ENCODE measurements at places on chromosomes 6 and 20.

DNA sequence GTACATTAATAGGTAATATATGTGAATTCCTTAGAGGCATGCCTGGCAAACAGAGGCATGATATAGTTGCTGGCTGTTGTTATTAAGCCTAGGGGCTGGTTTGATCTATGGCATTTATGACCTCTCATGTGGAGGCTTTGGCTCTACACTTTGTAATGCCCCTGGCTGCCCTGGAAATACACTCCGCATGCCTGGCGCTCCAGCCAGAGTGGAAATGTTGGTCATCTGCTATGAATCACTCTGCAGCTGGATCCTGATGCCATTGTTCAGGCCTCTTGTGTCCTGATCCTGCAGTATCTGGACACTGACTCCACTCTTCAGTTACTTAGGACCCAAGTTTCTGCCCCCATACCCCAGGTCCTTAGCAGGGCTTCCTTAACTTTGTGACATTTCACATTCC is 200.5 kb upstream of the PCSK2 start:
- no peak for DNase-seq

DNA sequence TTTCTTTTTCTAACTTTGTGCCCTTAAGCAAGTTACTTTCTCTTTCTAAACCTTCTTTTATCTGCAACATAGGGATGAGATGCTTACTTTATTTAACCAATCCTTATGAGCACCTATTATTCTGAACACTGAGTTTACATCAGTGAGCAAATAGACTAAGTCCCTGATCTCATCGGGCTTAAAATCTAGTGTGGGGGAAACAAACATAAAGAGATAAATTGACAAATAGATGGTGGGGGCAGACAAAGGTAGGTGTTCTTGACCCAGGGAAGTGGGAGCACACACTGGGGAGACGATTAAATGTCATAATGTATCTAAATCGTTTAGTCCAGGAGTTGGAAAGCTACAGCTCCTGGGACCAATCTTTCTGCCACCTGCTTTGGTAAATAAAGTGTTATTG is 129.6 kb downstream of the TFAP2C start:
- DNase-seq, result no peak

- DNase-seq, result no peak
Observed at GRCh38 chr6:21707524-21708319, 114.2 kb downstream of the SOX4 start.

DNA sequence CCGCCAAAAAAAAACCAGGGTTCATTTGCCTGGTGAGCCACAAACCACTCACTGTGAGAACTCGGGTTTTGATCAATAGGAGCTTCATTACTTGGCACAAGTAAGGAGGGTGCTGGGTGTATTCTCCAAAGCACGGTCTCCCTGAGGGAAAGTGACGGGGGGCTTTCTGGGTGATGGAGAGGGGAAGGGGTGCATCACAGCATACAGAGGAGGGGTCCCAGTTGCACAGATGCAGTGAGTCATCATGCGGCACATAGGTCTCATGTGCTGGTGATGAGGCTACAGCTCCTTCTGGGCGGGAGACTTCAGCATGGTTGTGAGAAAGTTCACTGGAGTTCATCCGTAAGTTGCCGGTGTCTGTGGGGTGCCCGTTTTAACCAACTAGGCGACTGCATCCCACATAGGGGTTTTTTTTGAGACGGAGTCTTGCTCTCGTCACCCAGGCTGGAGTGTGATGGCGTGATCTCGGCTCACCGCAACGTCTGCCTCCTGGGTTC is 36.2 kb downstream of the SUN5 start:
- no peak for DNase-seq

DNA sequence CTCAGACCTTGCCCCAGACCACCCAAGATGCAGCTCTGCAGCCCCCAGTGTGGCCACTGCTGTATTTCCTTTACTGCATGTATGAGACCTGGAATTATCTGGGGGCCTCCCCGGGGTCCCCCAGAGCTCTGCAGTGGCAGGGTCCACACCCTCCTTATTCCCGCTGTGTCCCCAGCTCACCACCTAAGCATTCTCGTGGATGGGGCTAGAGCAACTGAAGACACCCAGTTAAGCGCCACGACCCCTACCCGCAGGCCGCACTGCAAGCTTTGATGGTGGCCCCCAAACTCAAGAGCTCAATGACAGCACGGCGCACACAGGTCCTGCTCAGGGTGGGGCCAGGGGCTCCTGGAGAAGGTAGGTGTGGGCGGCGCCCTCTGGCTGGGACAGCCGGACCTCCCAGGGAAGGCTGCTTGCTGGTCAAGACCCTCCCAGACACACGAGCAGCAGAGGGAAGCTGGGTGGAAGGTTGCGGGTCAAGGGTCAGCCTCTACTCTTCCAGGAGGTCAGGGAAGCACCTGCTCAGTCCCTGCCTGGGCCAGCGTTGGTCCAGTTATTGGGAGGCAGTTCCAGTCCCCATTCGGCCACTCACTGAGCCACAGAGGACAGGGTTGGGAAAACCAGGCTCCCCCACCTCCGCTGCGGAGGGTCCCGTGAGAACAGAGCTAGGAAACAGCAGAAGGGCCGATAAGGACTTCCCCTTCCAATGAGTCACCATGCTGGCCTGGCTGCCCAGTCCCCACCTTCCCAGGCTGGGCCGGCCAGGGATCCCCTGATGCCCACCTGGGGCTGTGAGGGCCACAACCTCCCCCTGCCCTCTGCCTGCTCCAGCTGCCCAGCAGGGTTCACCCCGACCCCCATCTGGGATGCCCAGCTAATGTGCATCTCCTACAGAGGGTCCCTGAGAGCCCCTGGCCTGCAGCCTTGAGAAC is 2.9 kb downstream of the LAMA5 start:
- no peak for DNase-seq

GRCh38 chr6:96716221-96716620 is 121.1 kb downstream of the GPR63 start:
- DNase-seq, result peak; percentile 35

- DNase-seq, result no peak
Observed at GRCh38 chr20:43528258-43528875, 20.9 kb downstream of the L3MBTL1 start.

DNA sequence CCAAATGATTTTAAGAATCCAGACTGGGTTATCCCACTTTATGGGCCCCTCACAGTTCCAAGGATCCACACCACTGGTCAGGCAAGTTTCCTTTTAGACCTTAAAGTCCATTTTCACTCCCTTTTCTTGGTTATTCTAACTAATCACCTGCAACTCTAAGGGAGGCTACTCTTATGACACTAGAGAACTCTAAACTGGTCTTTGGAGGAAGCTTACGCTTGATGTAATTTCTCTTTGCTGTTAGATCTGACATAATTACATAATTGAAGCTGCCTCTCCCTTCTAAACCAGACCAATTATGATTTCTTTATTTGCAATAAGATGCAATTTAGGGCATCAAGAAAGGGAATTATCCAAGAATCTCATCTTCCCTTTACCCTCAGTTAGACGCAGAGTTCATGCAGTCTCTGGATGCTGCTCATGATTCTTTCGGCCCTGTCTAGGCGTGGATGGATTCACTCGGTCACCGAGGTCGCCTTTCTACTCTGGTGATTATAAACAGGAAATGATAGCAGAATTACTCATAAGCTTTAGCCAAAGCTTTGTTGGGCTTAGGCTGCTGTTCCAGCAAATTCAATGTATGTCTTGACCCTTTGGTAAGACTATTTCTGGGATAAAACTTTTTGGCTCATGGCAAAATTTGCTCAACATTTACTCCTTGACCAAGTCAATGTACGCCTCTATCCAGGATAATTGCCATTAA is 166.4 kb upstream of the PRND start:
- DNase-seq, result no peak

GRCh38 chr20:48425817-48426612 is 401.8 kb downstream of the PREX1 start:
- no peak for DNase-seq

DNA sequence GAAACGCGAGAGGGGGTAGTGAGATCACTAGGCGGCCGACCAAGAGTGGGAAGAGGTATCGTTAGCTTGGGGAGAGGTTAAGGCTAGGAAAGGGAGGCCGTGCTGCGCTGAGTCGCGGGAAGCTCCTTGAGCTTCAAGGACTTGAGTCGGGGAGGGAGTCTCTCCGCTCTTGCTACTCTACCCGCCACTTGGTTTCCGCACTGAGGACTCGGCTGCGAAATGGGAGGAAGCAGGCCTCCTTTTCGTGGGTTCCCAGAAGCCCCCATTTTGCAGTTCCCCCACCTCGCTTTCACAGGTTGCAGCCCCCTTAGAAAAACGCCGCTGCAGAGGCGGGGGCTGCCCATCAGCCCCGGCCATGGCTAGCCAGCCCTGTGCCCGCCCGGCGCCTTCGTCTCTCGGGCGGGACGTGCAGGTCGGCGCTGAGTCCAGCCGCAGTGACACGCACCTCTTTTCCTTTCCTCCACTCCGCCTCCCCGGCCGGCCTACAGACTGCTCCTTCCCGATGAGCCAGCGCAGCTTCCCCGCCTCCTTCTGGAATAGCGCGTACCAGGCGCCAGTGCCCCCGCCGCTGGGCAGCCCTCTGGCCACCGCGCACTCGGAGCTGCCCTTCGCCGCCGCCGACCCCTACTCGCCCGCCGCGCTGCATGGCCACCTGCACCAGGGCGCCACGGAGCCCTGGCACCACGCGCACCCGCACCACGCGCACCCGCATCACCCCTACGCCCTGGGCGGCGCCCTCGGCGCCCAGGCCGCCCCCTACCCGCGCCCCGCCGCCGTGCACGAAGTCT is 4.9 kb downstream of the VGLL2 start:
- no peak for DNase-seq
